ENCODE measurements at places on chromosomes 7 and 10.

DNA sequence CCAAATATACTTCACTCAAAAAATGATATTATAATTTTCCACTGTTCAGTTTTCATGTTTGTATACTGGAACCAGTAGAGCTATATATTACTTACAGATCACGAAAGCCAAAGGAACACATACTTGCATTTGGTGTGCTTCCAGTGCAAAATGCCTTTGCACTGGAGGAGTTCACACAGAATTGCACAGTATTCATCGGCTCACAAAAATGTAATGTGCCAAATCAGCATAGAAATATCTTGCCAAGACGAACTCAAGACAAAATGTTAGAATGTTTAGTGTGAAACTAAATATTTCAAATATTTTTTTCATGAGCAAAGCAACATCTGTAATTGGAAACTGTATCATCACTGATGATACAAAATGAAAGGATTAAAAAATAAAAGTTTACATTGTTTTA is 646.2 kb upstream of the SEMA3D start:
- no peak for DNase-seq

DNA sequence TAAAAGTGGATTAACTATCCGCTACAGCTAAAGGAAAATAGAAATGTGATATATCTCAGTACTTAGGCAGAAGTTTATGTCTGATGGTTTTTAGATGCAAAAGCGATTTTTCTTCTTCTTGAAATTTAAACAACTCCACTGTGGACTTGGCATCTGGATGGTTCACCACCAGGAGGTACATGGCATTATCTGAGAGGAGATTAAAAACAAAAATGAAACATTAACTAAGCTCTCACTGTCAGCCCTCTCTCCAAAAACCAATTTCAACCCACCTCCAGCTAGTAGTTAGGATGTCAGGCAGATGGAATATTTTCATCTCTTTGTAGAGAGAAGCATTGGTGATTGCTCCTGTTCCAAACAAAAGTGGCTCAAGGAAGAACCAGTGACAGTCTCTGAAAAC is 12.9 kb downstream of the PON1 start:
- DNase-seq: no peak

- no peak for DNase-seq
Measured at GRCh38 chr10:47378606-47379444, 5.3 kb downstream of the ZNF488 start.

DNA sequence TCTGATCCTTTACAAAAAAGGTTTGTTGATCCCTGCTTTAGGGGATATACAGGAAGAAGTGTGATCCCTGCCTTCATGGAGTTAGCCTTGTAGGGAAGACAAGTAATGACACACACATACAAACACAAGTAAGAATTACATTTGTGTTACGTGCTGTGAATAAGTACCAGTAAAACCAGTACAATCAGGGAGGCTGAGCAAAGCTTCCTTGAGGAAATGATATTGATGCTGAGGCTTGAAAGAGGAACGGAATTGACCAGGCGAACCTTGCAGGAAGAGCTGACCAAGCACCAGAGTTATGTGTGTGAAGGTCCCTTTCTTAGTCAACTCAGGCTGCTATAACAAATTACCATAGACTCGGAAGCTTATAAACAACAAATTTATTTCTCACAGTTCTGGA is 83.6 kb upstream of the CACUL1 start:
- no peak for DNase-seq

DNA sequence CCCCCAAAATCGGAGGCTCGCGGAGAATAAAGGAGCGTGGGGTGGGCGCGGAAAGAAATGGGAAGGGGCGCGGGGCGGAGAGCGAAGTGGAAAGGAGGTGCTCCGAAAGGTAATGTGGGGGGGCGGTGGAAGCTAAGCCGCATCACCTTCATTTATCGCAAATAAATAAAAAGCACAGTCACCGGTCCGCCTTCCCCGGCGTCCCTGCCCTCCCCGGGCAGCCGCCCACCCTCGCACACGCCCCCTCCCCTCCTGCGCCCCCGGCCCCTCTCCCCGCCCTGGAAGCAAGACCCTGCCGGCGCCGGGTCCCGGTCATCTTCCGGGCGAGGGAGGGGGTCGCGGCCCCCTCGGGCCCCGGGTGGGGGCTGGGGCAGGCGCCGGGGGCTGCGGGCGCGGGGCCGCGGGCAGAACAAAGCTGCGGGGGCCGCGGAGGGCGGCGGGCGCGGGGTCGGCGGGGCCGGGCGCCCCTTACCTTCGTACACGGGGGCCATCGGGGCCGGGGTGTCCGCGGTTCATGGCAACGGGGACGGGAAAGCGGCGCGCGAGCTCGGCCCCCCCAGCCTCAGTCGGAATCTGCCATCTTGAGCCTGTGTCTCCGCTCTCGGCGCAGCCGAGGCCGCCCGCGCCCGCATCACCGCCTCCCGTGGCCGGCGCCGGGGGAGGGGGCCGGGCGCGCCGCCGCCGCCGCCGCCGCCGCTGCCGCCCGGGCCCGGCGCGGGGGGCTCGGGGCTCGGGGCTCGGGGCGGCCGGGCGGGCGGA is 486 bp downstream of the HIPK2 start:
- peak; percentile 6 for DNase-seq

- no peak for DNase-seq
Measured at GRCh38 chr10:29950391-29950790, 109.0 kb downstream of the JCAD start.

DNA sequence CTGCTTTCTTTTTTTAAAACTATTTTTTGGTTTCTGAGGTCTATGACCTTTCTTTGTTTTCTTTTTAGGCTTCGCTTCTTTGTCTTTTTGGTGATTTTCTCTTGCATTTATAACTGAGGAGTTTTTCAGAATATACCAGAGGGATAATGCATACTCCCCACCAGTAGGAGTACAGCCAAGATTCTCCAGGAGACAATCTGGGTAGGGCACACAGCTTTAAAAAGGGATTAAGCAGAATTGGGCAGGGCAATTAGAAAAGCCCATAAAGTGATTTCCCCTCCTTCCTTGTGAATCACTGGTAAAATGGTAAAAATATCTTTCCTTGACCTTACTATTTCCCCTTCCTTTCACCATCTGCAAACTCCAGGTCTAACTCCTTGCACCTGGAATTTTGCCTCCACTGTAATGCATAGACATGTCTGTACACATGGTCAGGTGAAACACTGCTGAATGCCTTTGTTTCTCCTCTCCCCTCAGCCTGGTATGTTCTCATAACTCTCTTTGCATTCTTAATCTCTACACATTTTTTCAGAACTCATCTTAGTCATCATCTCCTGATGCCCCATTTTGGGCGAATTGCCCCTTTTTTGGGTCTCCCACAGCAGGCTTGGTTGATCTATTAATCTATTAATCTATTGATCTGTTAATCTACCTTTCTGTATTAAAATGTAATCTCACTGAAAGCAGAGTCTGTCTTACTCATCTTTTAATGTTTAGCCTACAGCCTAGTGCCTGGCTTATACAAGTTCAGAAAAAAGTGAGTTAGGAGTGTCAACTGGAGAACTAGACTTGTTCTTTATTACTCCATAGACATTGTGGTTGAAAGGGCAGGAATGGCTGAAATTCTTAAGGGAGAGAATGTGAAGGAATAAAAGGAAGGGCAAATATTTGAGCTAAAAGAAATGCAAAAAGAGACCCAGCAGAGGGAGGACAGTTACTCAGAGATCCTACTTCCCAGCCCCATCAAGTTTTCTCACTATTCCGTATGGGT is 64.6 kb downstream of the MDFIC start:
- DNase-seq: peak; percentile 12

GRCh38 chr7:144057954-144058353 is 9.2 kb downstream of the OR2A5 start:
- peak; percentile 59 for DNase-seq

DNA sequence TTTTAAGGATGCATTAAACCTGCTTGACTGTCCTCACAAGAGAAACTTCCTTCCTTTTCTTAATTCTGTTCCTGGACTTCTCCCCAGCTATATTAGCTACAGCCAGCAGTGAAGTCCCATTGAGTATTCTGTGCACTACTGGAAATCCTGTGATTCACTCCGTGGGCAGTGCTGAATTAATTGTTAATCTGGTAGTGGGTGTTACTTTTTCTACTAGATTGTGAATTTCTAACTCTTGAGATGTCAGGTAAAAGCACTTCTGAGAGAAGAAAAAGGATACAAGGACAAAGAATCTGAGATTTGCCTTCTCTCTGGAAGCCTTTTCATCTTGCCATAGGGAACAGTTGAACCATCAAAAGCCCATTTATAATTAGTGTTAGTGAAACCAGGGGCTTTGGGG is 33.9 kb downstream of the CYCS start:
- no peak for DNase-seq

Measured in NCI-H226 (cell line).